ENCODE measurements at places on chromosomes 5 and 9.

- no peak overlapping the region for H3K4me3 ChIP-seq
- no peak for DNase-seq
- H3K4me1 ChIP-seq = no peaks in the 10 kb centered on the region
- H3K27ac ChIP-seq = no peak overlapping the region
- H3K27me3 ChIP-seq = no peaks in the 10 kb centered on the region
Measured at GRCh38 chr5:66842540-66842939, 246.3 kb downstream of the MAST4 start.

DNA sequence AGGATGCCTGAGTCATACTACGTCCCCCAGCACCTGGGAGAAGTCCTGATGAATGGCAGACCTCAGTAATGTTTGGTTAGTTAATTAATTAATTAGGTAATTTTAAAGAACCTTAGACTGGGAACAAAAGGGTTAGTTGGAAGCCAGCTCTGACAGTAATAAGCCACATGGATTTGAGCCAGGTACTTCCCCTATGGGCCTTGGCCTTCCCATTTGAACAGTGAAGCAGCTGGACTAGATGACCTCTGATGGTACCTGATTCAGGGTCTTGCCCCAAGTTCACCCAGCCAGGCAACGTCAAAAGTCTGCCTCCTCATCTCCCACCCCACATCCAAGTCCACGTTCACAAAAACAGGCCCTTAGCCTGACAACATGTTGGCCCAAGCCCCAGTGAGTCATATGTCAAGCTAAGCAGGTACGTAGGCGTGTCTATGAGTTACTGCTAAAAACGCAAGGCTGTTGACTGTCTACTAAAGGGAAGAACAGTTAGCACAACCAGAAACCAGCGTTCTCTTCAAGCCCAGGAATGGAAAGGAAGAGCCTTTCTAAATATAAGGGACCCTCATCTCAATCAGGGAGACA, 303.2 kb downstream of the ACTL7B start:
- no peak overlapping the region for H3K4me3 ChIP-seq

GRCh38 chr9:92770360-92770995, 5.8 kb upstream of the BICD2 start:
- peak overlapping the region; percentile 91 for H3K27ac ChIP-seq
- H3K27me3 ChIP-seq = no peaks in the 10 kb centered on the region
- peaks cover 21% of the 10 kb centered on the region for H3K4me1 ChIP-seq
- no peaks in the 10 kb centered on the region for H3K36me3 ChIP-seq
- no peak for DNase-seq

DNA sequence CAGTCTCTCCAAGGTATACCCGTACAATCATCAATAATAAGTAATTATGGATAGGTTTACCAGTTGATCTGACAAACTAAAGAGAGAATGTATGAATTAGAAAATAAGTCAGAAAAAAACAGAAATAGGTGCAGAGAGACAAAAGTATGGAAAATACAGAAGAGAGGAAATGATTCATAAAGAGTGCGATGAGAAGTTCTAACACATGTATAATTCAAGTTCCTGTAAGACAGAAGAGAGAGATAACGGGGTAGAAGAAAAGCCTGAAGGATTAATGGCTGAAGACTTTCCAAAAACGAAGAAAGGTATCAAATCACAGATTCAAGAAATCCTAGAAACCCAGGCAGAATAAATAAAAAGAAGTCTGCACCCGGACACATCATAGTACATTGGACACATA, 16.2 kb upstream of the SMU1 start:
- no peaks in the 10 kb centered on the region for H3K4me1 ChIP-seq
- DNase-seq = no peak
- no peak overlapping the region for H3K27ac ChIP-seq
- no peaks in the 10 kb centered on the region for H3K27me3 ChIP-seq
- H3K4me3 ChIP-seq = no peak overlapping the region
